CD4-positive, alpha-beta T cell (primary cell): ENCODE measurements at places on chromosomes 3 and 15. TPM values are rescaled to one million over a fixed set of nuclear protein-coding genes. Genes with fewer than 3 reads are reported as not detected.

DNA sequence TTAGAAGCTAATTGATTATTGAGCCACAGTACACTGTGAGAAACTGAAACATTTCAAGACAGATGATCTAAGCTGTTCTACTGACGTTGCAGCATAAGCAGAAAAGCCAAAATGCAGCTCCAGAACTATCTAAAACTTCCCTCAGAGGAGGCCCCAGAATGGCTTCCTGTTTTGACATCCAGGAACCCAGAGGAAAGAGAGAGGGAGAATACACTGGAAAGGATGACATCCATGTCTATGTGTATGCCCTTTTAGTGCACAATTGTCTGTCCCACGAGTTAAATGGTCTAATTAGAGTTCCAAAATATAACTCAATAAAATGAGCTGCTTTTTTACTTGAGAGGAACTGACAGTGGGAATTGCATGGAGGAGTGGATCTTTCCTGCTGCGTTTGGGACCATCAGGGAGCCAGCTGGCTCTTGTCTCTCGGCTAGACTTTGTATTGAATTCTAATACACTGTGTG lies 688.1 kb downstream of the ZNF385D start:
- no peaks in the 10 kb centered on the region for H3K4me1 ChIP-seq
- no peak overlapping the region for H3K27ac ChIP-seq
- no peaks in the 10 kb centered on the region for H3K36me3 ChIP-seq
- no peak overlapping the region for H3K4me3 ChIP-seq

GRCh38 chr3:27423463-27423862 lies 54.3 kb upstream of the NEK10 start:
- no peaks in the 10 kb centered on the region for H3K4me1 ChIP-seq
- H3K4me3 ChIP-seq = no peak overlapping the region
- no peak for DNase-seq
- H3K27ac ChIP-seq = no peak overlapping the region

Gene DNASE1L3
- total RNA-seq = 0.53 TPM

DNA sequence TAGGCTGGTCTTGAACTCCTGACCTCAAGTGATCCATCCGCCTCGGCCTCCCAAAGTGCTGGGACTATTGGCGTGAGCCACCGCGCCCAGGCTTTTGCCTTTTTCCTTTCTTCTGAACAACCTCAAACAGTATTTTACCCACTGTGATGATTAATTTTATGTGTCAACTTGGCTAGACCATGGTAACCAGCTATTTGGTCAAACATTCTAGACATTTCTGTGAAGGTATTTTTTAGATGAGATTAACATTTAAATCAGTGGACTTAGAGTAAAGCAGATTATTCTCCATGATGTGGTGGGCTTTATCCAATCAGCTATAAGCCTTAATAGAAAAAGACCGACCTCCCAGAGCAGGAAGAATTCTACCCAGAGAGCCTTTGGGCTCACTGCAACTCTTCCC lies 6.0 kb downstream of the SPATA12 start:
- DNase-seq = no peak
- peaks cover 7% of the 10 kb centered on the region for H3K27me3 ChIP-seq
- H3K4me3 ChIP-seq = no peak overlapping the region
- peaks cover 3% of the 10 kb centered on the region for H3K4me1 ChIP-seq

GRCh38 chr3:15327941-15328340 lies 4.4 kb downstream of the SH3BP5 start:
- H3K4me3 ChIP-seq = no peak overlapping the region
- peak; percentile 4 for DNase-seq
- H3K27ac ChIP-seq = no peak overlapping the region
- H3K36me3 ChIP-seq = peaks cover 60% of the 10 kb centered on the region

GRCh38 chr3:14273901-14274611 lies 95.4 kb downstream of the LSM3 start:
- DNase-seq = no peak
- no peaks in the 10 kb centered on the region for H3K4me1 ChIP-seq
- H3K4me3 ChIP-seq = no peak overlapping the region
- peaks cover 3% of the 10 kb centered on the region for H3K27me3 ChIP-seq
- no peaks in the 10 kb centered on the region for H3K36me3 ChIP-seq
- H3K27ac ChIP-seq = no peak overlapping the region

DNA sequence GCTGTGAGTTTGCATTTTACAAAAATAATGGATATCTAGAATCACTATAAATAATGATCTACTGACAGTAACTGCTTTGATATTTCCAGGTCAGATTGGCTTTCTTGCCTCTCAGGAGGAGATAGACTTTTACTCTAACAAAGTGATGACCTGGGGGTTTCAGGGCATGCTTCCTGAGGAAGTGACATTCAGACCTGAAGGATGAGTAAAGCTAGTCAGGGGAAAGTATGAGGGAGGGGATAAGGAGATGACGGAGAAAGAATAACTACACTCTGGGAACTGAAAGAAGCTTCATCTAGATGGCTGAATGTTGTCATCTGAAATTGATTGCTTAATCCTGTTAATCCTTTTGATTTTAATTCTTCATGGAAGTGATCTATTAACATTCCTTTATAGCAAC lies 32.2 kb downstream of the ARMC8 start:
- H3K27ac ChIP-seq = no peak overlapping the region
- H3K4me1 ChIP-seq = peaks cover 3% of the 10 kb centered on the region
- no peaks in the 10 kb centered on the region for H3K27me3 ChIP-seq
- no peak overlapping the region for H3K4me3 ChIP-seq
- peaks cover 17% of the 10 kb centered on the region for H3K36me3 ChIP-seq
- DNase-seq = no peak

Gene GUCA1C
- total RNA-seq = not detected
